AG04449 (cell line): ENCODE measurements at places on chromosomes 1 and 21.

DNA sequence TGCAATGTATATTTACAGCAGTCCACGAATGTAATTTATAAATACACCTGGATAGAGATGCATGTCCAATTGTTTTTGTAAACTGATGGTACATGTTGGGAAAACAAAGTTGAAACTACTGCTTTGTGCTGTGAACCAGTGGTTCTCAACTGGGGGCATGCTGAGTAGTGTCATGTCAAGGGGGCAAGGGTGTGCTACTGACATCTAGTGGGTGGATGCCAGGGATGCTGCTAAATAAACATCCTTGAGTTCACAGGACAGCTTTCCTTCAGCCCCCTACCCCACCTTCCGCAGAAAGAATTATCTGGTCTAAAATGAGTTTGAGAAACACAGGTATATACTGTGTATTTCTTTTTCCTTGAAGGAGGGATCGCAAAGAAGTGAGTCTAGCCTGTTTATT lies 95.9 kb downstream of the RASAL2 start:
- no peak for DNase-seq

GRCh38 chr1:72637593-72637992 lies 355.3 kb upstream of the NEGR1 start:
- DNase-seq = no peak

GRCh38 chr1:192937128-192937527 lies 122.0 kb downstream of the UCHL5 start:
- DNase-seq = no peak

DNA sequence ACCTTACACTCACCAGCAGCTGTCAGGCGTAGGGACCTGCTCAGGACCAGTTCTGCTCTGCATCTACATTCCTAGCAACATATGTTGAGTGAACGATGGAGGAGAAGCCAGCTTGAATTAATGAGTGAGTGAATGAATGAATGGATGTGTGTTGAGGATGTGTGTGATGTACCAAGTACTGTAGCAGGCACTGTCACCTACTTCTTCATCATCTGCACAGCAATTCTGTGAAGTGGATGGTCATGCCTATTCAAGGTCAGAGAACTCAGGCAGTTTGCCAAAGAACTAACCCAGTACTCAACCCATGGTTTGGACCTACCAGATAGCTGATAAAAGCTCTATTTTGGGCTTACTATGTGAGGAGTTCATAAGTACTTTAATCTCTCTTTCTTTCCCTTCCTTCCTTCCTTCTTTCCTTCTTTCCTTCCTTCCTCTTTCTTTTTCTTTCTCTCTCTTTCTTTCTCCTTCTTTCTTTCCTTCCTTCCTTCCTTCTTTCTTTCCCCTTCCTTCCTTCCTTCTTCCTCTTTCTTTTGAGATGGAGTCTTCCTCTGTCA lies 56.9 kb downstream of the ATP1A1 start:
- no peak for DNase-seq

- no peak for DNase-seq
Measured at GRCh38 chr1:76494807-76495206, 372.5 kb upstream of the ST6GALNAC5 start.

DNA sequence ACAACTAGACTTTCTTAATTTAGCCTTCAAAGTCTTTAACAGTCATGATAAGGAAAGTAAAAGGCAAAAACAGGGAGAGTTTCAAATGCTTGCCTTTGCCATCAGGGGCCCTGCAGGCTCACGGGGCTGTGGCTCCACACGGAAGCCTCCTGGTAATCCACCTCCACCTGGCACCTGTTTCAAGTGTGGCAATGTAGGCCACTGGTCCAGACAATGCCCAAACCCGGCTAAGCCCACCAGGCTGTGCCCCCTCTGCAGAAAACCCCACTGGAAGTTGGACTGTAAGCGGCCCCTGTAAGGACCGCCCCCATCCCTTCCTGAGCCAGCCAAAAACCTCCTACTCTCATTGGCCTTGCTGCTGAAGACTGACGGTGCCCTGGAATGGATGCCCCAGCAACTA lies 32.5 kb downstream of the VN1R5 start:
- DNase-seq = no peak

DNA sequence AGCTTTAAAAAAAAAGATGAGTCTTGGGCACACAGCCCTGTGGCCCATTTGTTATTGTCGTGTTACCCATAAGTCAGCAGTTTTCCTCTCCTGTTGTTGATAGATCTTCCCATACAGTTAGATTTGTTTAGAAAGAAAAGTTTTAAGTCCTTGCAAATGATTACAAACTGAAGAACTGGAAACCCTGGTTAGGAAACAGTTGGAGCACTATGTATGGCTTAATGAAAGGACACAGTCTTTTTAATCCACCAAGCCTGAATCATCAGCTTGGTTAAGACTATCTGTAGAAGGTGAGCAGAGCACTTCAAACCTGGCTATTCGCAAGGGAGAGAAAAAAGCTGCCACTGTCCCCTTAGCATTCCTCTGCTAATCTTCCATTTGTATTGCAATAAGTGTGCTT lies 241.0 kb downstream of the DISC1 start:
- DNase-seq = no peak

GRCh38 chr1:65264197-65264929 lies 45.0 kb upstream of the DNAJC6 start:
- DNase-seq = no peak

DNA sequence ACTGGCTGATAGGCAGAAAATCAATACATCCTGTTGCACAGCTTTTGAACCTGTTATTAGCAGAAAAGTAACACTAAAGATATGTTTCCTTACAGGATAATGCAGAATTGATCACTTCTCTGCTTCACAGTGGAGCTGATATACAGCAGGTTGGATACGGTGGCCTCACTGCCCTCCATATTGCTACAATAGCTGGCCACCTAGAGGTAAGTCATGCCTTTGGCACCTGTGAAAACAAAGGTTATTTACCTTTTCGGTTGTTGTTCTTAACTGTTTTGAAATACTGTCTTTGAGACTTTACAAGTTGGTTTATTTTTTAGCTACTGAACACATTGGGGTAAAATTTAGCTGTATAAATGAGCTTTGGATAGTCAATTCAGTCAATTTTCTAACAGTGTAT lies 36.3 kb downstream of the TNNI3K start:
- DNase-seq = no peak

DNA sequence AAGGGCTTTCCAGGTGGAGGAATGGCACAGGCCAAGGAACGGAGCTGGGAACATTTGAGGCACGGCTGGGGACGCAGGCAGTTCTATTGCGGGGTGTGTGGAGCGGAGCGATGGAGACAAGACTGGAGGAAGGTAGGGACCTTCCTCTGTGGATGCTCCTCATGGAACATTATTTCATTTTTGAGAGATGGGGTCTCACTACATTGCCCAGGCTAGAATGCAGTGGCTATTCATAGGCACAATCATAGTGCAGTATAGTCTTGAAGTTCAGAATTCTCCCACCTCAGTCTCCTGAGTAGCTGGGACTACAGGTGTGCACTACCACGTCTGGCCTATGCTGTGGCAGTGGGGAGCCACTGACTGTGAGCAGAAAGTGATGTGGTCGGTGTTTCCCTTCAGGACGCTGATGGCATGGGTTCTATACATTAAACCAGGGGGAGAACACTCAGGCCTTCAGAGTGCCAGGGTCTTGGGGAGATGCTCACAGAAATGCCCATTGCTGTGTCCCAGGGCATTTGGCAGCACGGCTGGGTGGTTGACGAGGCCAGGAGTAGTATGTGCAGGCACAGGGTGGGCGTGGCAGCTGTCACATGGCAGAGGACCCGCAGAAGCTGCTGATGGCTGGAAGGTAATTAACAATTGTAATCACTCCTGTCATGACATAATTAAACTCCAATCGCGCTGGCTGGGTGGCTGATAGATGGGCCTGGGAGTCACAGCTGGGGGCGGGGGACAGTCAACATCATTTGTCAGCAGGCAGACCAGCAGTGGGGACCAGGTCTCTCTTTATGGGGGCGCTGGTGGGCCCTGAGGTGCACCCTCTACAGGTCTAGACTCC lies 40.8 kb upstream of the ACOT11 start:
- DNase-seq = no peak

- no peak for DNase-seq
Measured at GRCh38 chr1:109188781-109189180, 24.9 kb upstream of the SARS1 start.

DNA sequence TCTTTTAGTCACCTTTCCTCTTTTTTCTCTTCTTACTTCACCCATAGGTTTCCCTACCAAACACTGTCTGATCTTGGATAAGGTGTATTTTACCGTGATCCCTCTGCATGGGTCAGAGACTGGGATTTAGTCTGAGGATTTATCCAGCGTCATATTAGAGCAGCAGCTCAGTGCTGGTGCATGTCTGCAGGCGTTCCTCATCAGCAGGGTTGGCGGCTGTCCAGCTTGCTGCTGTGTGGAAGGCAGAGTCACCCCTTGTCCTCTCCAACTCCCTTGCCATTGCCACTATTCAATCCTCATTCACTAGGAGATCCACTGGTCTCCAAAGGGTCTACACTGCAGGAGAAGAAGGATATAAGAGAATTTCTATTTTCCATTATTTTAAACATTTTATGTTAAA lies 7.3 kb upstream of the FAM78B start:
- no peak for DNase-seq

GRCh38 chr1:14954210-14954609 lies 199.3 kb upstream of the TMEM51 start:
- DNase-seq = no peak

GRCh38 chr1:103509250-103509649 lies 16.2 kb upstream of the RNPC3 start:
- DNase-seq = no peak

DNA sequence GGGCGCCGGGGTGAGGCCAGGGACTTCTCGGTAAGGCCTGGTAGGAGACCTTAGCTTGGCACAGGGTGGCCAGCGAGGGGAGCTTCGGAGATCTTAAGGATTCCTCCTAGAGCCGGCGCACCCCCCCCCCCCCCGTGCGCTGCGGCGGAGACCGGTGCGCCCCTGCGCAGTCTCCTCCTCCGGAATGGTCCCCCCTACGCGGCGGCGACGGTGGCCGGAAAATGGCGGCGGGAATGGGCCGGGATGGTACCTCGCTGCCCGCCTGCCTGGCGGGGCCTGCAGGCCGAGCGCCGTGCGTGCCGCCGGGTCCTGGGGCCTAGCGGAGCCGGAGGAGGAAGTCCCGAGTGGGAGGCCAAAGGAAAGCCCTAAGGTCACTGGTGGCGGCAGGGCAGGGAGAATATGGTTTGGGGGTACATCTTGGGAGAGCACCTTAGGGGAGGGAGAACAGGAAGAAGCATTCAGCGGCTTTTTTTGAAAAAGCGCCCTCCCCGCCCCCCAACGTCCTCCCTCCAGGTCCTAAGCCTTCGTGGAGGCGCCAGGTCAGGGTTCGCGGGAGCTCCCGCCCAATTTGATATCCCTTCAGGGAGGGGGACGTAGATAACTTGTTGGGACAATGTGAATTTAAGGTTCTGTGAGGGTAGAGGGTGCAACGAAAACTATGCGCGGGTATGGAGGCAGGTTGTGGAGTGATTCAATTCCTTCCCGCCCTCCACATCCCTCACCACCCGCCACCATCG lies 429 bp downstream of the SRRM1 start:
- no peak for DNase-seq

- no peak for DNase-seq
Measured at GRCh38 chr1:160070243-160071163, 543 bp upstream of the KCNJ10 start.

DNA sequence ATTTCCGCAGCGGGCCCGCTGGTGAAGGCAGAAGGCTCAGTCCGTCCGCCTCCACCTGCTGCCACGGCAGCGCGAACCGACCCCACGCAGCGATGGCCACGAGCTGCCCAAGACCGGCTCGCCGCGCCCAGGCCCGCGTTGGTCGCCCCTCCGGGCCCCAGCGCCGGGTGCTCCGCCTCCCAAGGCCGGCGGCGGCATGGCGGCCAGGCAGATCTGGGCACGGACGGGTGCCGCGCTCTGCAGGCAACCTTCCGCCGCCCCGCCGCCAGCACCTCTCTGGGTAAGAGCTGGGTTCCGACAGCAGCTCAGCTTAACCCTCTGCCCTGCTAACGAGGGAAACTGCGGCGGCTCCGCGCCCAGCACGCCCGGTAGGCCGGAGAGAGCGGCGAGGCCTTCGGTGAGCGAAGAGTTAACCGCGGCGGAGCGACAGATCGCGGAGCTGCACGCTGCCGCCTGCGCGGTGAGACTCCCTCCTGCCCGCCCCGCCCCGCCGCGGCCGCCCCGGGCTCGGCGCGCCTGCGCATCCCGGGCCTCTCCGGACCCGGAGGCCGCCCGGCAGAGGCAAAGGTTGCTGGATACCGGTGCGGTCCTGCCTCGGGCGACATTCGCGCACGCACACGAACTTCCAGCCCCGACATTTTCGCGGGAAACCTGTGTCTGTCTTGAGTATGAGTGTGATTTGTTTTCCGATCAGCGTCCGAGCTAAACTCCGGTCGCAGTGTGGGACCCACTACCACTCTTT lies at the start of gene C1orf53:
Gene C1orf53, plus strand, starts transcription at position 177 of the 742 bp plus-strand sequence. Its CDS starts 20 bp downstream, at position 197.
- DNase-seq = no peak

DNA sequence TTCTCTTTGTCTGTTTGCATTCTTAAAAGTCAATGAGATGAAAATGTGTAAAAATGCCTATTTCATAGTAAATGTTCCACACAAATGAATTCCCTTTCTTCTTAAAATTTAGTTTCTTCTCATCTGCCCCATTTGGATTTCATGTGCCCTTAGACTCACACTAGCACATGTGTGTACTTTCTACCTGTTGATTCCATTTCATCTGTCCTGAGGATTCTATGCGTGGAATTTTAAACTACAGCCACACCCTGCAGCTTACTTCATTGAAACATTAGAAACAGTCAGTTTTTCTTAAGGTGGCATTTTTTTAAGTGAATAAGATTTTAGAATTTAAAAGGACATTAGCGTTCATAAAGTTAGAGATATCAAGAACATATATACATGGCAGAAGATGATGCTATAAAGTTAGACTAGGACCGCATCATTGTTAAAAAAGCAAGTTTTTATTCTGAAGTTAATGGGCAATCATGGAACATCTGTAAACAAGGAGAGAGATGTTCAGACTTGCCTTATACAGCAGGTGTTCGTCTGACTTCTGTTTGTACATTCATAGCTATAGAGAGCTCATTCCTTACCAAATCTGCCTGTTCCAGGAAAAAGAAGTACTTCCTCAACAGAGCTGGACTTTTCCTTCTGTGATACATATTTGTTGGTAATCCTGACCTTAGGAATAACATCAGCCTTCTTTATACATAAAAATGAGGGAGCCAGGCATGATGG lies 3.9 kb upstream of the TUT4 start:
- DNase-seq = no peak

DNA sequence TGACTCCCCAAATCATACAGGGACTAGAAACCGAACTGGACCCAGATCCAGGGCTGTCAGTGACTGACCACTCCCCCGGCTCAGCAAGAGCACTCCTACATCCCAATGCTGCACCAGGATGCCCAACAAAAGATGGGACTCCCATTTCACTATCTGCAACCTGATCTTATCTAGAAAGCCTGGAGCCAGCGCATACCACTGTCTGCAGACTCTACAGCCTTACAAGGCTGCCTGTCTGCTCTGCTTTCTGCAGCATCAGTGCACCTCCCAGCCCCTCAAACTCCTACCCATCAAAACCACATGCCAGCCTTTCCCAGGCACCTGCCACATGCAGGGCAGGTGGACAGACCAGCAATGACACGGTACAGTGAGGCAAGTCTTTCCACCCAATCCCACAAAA lies 52.2 kb downstream of the SSBP3 start:
- DNase-seq = no peak

DNA sequence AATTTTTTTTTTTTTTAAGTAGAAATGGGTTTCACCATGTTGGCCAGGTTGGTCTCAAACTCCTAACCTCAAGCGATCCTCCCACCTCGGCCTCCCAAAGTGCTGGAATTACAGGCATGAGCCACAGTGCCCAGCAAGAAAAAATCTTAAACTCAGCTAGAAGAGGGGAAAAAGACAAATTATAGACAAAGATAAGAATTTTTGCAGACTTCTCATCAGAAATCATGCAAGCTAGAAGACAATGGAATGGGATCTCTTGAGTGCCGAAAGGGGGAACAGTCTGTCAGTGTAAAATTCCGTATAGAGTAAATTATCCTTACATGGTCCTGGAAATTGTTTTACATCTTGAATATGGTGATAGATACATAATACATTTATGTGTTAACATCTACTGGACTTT lies 294.4 kb downstream of the CAMTA1 start:
- no peak for DNase-seq
